ENCODE measurements at places on chromosomes 5 and 9.

DNA sequence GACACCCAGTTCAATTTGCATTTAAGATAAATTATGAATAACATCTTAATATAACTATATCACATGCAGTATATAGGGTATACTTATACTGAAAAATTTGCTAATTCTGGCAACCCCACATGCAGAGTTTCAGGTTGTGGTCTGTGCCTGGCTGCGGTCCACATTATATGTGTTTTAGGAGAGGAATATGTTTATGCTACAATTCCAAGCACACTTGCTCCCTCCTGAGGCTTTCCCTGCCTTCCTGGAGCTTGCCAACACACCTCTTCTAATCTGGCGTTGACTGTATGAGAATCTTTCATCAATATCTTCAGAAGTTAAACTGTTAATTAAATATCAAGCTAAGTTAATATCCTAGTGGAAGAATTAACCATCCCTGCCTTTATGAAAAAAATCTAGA is 45.2 kb downstream of the SEMA5A start:
- no peak for DNase-seq

DNA sequence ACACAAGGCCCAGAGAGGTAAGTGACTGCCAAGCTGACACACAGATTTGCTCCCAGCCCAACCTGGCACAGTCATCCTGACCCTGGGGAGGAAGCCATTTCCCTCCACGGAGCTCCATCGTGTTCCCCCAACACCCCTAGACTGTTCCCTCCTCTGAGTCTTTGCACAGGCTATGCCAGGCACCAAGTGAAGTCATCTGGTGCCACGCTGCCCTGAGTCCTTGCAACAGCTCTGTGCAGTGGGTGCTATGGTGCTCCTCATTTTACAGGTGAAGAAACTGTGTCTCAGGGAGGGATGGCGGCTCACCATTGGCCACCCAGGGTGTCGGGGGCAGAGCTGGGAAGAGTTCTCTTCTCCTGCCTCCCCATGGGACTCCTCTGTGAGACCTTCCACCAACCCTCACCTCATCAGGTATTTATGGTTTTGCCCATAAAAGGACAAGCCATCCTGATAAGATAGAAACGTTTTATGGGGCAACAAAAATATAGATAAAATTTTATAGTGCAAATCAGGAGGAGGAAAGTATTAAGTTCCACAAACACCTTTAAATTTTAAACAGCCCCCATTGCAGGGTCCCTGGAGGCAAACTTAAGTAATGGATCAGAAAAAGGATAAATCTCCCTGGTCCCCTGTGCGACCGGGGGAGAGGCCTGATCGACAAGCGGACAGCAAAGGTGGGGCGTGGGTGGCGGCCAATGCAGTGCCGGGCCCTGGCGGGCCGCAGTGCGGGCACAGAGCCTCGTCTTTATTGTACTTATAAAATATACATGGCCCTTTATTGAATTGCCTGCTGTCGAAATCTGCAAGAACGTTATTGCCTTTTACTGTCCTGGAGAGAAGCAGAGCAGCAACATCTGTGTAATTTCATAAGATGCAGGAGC is 50.2 kb upstream of the ZBTB43 start:
- DNase-seq = no peak

DNA sequence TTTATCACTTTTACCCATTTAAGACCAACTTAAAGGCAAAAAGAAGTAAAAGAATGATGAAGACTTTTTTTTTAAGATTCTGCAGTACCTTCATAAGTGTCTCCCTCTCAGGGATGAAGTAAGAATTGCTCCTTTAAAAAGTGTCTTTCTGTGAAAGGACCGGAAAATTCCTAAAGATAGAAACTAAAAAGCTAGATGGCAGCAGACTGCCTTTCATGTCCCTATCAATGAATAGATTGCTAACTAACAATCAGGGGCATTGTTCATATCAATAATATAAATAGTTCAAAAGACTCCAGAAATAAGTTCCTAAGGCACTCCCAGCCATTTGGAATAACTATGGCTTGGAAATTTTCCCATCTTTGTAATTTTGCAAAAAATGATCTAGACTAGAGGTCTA is 558.0 kb downstream of the PDE4D start:
- no peak for DNase-seq

DNA sequence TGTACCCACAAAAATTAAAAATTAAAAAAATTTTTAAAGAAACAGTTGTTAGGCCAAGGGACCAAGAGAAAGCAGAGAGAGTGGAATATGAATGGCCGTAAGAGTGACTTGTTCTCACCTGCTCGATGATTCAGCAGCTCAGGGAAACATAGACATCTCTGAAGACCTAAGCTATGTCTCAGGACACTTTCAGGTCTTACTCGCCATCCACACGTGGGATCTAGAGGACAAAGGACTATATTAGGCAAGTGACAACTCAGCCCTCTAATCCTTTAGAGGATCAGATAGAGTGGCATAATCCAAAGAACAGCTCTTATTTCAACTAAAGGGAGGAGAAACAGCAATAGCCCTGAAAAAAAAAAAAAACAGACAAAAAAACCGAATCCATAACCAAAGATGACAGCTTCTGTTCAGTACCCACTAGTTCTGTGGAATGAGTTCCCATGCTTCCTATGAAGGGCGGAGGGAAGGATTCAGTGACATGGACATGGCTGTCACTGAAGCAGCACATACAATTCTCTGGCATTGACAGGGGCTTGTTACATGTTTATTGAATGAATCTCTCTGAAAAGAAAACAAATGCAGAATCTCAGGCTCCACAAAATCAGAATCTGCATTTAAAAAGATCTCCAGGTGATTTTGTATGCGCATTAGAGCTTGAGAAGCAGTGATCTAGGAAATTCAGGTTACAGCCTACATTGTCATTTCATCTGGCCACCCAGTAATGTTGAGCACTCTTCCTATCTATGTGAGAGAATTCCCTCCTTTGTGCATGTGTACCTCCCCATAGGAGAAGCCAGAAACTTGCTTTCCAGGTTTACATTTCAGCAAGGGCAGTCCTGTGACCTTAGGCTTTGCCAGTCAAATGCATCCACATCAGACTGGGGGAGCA is 96.0 kb downstream of the KIAA1958 start:
- no peak for DNase-seq

DNA sequence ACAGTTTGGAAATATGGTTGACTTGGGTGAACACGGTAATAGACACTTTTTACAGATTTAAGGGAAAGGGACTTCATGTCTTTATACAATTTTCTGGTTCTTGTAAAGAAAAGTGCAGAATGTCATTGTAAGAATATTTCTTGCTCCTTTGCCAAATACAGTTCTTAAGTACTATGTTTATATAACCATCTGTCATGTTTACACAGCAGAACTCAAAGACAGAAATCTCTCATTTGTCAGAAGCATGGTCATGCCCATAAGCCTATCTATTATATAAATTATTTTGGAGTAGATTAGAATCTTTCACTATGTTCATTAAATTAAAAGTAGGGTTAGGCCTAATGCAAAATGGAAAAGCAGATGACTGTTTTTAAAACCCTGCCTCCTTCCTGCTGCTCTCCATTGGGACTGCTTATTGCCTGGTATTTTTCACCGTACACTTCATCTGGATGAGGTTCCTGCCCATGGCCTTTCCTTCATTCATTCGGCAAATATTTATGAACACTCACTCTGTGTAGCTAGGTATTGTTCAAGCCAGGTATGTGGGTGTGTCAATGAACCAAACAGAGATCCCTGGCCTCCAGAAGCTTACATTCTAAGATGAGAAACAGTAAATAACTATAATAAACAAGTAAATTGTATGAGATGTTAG is 558.1 kb downstream of the NR2F1-AS1 start:
- no peak for DNase-seq

DNA sequence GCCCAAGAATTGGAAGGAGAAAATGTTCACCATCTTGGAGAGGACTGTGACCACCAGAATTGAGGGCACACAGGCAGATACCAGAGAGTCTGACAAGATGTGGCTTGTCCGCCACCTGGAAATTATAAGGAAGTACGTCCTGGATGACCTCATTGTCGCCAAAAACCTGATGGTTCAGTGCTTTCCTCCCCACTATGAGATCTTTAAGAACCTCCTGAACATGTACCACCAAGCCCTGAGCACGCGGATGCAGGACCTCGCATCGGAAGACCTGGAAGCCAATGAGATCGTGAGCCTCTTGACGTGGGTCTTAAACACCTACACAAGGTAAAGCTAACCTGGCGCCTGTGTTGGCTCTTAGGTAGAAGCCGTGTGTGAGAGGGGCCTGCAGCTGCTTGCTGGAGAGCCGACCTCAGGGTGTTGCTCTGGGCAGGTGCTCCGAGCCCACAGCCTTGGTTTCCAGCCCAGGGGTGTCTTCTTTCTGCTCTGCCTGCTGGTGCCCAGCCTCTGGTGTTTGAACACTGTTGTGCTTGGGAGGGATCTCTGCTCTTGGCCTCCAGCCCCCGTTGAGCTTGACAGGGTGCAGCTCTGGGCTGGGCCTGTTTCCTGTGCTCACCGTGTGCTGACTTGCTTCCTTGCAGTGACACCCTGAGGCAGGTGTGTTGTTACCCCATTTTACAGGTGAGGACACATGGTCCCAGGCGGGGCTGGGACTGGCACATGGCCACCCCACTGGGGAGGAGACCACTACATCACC is 10.9 kb downstream of the EXOC3 start:
- no peak for DNase-seq

DNA sequence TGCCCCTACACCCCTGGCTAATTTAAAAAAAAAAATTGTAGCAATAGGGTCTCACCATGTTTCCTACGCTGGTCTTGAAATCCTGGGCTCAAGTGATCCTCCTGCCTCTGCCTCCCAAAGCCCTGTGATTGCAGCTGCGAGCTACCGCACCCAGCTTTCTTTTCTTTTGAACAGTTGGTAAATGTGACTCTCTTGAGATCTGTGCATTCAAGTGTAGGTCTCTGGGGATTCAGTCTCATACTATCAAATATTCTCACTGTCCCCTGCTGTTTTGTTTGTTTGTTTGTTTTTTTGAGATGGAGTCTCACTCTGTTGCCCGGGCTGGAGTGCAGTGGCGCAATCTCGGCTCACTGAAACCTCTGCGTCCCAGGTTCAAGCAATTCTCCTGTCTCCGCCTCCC is 42.3 kb upstream of the CXXC5 start:
- no peak for DNase-seq

DNA sequence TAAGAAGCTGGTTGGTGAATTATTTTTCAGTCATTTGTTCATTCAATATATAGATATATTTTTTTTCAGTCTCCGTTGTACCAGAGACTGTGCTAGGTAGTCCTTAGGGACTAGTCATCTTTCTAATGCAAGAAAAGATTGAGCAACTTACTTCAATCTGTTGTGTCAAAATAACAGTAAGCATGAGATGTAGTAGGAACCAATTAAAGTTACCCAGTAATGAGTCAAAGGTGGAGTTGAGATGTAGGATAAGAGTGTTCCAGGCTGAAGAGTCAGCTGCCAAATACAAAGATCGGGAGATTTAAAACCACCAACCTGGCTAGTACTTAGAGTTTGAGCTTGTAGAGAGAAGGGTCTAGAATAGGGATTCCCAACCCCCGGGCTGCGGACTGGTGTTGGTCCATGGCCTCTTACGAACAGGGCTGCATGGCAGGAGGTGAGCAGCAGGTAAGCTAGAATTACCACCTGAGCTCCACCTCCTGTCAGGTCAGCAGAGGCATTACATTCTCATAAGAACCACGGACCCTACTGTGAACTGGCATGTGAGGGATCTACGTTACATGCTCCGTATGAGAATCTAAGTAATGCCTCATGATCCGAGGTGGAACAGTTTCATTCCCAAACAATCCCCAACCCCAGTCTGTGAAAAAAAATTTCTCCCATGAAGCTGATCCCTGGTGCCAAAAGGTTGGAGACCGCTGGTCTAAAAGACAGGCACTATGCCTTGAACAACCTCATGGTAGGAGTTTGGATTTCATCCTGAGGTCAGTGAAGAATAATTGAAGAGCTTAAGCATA is 1241.5 kb upstream of the WWC1 start:
- no peak for DNase-seq

DNA sequence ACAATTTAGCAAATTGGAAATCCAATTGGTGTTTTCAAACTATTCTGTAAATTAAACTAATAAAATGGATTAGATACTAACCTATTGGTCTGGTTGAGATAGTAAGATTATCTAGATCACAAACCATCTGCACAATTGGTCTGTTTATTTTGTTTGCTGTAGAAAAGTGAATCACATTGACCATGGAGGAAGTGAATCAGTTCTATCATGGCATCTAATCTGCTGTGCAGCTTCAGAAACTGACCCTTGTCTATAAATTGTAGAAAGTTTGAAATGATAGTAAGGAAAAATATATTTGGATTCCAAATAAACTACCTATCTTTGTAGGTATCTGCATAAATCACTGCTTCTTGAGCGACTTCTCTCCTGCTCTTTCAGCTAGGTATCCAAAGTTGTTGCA is 1865.4 kb downstream of the MAT2B start:
- DNase-seq = no peak

Data from stimulated activated CD4-positive, alpha-beta T cell treated with anti-CD3 and anti-CD28 coated beads, Interleukin-2, amount 100 ng/mL, for 4 hours (primary cell).